Stimulated activated naive CD4-positive, alpha-beta T cell (primary cell): ENCODE measurements at places on chromosomes 2 and 18.
A peak's percentile ranks its signal among the peaks of the same experiment; 100 is the strongest.

DNA sequence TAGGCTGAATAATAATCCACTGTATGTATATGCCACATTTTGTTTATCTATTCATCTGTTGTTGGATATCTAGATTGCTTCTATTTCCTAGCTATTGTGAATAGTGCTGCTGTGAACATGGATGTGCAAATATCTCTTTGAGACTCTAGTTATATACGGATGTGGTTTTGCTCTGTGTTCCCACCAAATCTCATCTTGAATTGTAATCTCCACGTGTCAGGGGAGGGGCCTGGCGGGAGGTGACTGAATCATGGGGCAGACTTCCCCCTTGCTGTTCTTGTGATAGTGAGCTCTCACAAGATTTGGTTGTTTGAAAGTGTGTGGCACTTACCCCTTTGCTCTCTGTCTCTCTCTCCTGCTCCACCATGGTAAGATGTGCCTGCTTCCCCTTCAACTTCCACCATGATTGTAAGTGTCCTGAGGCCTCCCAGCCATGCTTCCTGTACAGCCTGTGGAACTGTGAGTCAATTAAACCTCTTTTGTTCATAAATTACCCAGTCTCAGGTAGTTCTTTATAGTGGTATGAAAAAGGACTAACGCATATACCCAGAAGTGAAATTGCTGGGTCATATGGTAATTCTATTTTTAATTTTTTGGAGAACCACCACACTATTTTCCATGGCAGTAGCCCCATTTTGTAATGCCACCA, 86.1 kb upstream of the UPP2 start:
- DNase-seq, result no peak

- DNase-seq, result no peak
Measured at GRCh38 chr18:37476182-37476581, 89.4 kb downstream of the CELF4 start.

DNA sequence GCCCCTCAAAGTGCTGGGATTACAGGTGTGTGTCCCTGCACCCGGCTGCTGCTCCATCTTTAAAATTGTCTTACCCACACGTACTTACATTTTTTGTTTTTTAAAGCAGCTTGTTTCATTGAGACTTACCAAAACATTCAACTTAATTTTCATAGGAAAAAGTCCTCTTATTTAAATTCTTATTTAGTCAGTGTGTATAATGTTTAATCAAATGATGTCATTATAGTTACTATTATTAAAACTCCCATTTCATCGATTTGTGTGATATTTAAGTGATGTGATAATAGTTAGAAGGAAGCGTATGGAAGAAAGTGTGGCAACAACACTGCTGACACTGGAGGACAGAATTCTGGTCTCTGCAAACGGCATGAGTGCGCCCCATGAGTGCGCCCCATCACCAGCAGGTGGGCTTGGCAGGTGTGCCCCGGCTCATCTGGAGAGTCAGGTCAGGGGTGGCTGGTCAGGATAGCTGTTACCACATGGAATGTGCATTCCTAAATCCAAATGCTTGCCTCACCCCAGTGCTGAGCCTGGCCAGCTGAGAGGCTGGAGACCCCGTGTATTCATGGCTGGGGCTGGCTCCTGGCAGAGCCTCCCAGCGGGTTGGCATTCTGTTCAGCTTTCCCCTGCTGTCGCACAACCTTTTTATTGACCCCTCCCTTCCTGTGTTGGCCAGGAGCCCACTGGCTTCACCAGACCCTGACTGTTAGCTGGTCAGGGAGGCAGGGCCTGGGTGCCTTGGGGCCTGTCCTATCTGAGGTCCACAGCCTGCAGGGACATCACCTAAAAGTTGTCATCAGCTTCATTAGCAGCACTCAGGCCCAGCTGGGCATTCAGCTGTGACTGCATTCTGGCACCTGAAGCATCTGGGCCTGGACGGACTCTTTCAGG, 79.7 kb downstream of the AGAP1 start:
- DNase-seq, result no peak

DNA sequence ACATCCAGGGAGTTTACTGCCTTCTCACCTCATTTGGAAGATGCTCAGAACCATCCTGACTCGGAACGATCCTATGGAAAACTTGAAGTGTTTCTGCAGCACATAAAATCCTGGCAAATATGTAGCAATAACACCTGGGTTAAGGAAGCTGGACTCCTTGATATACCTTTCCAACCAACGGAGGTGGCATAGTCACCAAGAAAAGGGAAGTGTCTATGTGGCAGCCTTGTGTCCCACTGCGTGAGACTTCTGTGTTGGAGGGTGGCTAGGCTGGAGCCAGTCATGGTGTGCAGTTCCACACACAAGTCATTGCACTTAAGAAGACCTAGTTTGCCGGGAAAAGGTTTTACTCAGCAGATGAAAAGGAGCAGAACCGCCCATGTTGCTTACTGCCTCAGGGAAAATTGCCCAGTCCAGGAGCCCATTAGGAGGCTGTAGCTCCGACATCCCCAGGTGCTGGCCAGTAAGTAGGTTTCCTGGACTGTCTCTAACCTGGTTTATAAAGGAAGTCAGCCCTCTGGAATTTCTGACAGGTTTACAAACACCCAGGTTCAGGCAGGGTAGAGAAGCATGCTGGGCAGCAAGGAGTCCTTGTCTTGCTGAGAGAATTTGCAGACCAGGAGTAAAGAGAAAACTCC, 46.2 kb upstream of the SPRED2 start:
- DNase-seq, result no peak

DNA sequence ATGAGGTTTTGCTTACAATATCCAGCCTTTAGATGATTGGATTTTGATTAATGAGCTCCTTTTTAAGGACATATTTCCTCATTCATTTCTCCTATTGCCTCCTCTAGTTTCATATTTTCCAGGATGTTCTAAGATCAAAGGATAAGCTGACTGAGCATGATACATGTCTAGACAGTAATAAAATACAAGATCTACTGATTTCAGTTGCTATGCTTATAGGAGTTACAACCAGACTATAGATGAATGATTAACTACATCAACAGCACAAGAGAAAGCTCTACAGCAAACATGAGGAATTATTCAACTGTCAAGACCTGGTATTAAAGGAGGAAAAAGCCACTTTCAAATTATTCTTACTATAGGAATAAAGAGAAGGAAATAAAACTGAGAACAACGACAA, 85.0 kb upstream of the LINC00305 start:
- no peak for DNase-seq

DNA sequence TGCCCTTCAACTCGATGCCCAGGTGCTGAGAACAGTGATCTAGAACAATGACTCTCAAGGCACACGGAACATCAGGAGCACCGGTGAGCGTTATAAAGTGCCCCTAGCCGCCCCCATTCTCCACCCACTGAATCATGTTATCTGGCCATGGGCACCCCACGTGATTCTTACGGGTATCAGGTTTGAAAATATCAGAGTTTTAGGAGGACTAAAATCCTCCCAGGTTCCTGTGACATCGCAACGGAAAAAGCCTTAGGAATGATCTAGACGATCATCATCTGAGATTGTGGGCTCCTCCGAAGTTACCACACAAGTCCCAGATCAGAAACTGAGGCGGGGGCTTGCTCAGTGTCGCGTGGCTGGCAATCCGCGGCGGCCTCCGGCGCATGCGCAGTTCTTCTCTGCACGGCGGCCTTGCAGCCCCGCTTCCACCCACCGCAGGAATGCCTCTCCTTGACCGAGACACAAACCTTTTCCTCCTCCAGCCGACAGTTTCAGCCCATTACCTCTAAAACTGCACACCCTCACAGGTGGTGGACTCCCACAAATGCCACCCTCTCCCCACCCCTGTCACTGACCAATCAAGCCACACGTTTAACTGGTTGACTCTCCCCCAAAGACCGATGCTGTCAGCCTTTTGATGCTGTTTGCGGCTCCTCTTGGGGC, 5.8 kb upstream of the MRPL33 start:
- DNase-seq, result peak; percentile 43

DNA sequence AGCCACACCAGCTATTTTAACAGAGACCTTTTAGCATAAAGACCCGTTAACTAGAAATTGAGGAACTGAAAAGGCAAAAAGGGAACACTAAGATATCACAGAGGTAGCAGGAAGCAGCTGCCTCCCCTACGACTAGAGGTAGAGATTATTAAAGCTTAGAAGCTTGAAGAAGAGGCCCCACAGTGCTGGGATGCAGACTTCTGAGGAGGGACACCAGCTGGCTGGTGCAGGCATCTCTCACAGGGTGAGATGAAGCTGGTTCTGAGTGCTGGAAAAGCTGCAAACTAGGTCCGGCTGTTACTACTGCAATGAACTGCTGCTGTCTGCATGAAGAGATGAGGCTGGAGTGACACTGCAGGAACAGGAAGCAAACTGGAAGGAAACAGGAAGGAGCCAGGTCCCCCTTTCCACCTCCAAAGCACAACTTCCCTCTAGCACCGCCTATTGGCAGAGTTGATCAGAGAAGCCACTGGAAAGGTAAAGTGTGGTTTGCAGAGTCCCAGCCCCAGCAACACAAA, 61.2 kb upstream of the MRPS9 start:
- DNase-seq, result peak; percentile 4

DNA sequence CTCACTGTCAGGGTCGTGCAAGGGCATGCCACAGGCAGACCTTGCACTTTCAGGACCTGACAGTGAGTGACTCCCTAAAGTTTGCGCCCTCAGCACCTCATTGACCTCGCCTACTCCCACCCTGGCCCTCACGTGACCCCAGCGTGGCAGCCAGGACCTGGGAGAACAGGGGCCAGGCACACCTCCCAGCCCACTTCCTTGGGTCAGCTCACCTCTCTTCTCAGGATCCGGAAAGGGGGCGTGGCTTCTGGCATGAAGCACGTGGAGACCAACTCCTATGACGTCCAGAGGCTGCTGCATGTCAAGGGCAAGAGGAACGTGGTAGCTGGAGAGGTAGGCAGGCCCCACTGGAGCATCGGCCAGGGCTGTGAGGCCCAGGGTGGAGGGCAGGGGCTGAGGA, 8.8 kb downstream of the VIL1 start:
- no peak for DNase-seq

- DNase-seq, result no peak
Measured at GRCh38 chr18:11762429-11762828, 73.4 kb downstream of the GNAL start.

- DNase-seq, result no peak
Measured at GRCh38 chr2:180952082-180952481, 28.3 kb upstream of the UBE2E3 start.

- no peak for DNase-seq
Measured at GRCh38 chr2:187991389-187991788, 300.3 kb upstream of the GULP1 start.

- no peak for DNase-seq
Measured at GRCh38 chr2:32833709-32834108, 113.0 kb upstream of the LTBP1 start.

GRCh38 chr2:235832941-235833340, 335.2 kb downstream of the GBX2 start:
- no peak for DNase-seq

- no peak for DNase-seq
Measured at GRCh38 chr18:9737472-9738121, 29.5 kb downstream of the RAB31 start.

DNA sequence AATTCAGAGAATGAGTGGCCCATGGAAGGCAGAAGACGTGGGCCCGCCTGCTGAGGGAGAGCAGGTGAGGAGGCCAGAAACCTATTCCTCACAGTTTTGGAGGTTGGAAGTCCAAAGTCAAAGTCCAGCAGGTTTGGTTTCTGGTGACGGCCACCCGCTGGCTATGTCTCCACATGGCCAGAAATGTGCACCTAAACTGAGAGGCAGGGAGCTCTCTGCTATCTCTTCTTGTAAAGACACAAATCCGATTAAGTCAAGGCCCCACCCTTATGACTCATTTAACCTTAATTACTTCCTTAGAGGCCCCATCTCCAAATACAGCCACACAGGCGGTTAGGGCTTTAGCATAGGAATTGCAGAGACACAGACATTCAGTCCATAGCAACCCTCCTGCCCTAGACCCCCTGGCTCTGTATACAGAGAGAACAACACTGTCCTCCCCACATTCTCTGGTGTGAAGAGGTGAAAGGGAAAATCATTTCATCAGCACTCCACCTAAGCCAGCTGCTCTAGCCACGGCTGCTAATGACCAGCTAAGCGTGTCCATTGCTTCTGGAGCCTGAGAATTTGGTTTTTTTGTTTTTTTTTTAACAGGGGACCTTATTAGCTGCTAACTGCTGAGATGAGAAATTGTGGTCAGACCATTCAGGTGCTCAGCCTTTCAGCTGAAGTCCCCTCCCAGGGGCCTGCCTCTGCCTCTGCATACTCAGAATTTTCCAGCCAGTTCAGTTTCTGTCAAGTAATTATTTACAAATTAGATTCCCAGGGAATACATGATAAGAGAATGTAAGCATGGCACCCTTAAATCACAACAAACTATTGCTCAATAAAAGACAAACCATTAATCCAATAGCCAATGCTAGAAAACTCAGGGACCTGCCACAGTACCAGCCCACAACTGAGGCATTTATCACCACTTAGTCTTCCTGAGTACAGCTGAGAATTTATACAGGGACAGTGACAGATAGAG, 368.7 kb upstream of the ID2 start:
- no peak for DNase-seq

DNA sequence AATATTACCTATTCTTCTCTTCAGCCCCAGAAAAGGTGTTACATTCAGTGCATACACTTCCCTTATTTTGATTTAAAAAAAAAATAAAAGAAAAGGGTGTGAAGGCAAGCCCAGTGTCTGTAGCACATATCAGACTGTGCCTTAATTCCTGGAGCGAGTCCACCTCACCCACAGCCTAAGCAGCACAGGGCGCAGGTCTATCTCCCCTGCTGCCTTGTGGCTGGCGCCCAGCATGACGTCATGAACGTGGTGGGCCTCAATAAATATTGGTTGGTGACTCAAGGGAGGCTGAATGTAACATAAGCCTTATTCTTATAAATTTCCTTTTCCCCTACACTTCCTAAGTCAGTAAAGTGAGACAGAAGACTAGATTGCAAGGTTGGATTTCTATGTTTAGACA, 26.4 kb downstream of the ST3GAL5 start:
- no peak for DNase-seq

DNA sequence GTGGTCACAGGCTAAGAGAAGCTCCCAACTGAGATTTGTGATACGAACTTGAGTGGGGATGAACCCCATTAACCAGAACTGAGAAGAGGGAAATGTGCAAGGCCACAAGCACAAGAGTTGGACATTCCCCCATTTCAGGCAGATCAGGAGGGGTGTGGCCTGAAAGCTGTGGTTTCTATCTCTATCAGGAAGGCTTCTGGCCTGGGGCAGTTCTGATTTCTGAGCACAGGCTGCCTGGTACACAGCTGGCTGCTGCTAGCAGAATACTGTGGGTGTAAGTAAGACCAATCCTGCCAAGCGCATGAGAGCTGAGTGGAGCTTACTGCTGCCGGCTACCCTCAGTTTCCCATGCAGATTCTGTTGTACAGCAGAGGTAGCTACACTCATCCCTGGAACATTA, 484.6 kb downstream of the SATB2 start:
- no peak for DNase-seq

- no peak for DNase-seq
Measured at GRCh38 chr18:75016025-75016717, 192.8 kb downstream of the PTGR3 start.

GRCh38 chr2:160324161-160324800, 124.2 kb upstream of the ITGB6 start:
- peak; percentile 11 for DNase-seq

- DNase-seq, result no peak
Measured at GRCh38 chr18:53886058-53886457, 338.4 kb downstream of the MBD2 start.
